ENCODE measurements at places on chromosomes 2 and 18.

DNA sequence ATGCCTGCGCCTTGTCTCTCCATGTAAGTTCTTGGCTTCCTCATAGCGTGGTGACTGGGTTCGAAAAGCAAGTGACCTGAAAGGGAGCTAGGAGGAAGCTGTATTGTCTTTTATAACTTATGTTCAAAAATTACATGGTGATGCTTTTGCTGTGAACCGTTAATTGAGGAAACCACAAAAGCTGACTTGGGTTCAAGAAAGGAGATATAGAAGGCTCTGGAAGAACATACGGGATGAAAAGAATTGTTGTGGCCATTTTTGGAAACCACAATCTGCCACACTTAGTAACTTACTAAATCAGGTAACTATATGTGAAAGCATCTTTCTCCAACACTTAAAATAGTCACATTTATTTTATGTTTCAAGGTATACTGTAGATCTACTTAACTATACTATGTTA, 177.0 kb upstream of the RBMS1 start:
- peaks cover 4% of the 10 kb centered on the region for H3K4me1 ChIP-seq
- no peaks in the 10 kb centered on the region for H3K36me3 ChIP-seq
- H3K4me3 ChIP-seq = no peak overlapping the region
- no peak overlapping the region for H3K27ac ChIP-seq

GRCh38 chr2:64698668-64699444, 45.1 kb upstream of the SERTAD2 start:
- H3K4me3 ChIP-seq = no peak overlapping the region
- DNase-seq = no peak
- no peaks in the 10 kb centered on the region for H3K4me1 ChIP-seq
- H3K27ac ChIP-seq = no peak overlapping the region
- H3K27me3 ChIP-seq = no peaks in the 10 kb centered on the region
- no peaks in the 10 kb centered on the region for H3K36me3 ChIP-seq

DNA sequence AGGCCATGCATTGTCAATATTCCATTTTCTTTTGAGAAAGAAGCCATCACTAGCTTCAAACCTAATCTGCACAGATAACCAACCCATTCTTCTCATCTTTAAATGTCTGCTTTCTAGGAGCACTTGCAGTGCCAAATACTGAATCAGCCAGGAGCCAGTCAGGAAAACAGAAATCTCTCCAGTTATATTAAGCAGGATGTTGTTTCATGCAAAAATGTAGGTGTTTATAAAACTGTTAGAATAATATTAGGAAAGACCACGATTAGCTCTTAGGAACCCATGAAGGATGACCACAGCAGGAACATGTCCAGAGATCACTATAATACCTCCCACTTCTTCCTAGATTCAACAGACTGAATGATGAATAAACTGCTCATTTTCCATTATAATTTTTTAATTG, 86.0 kb downstream of the TTC32 start:
- no peak overlapping the region for H3K4me3 ChIP-seq
- H3K4me1 ChIP-seq = no peaks in the 10 kb centered on the region
- DNase-seq = no peak
- no peaks in the 10 kb centered on the region for H3K36me3 ChIP-seq
- H3K27me3 ChIP-seq = no peaks in the 10 kb centered on the region

DNA sequence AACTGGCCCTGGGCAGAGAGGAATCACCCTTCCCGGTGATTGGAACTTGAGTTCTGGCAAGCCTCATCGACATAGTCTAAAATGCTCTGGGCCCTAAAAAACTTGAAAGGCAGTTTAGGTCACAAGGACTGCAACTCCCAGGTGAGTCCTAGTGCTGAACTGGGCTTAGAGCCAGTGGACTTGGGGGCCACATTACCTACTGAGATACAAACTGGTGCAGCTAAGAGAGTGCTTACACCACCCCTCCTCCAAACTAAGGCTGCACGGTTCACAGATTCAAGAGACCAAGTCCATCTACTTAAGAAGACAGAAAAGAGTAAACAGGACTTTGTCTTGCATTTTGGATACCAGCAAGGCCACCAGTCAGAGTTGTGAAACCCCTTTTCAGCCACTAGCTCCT, 25.3 kb downstream of the ZNF519 start:
- no peak overlapping the region for H3K4me3 ChIP-seq
- H3K27me3 ChIP-seq = no peaks in the 10 kb centered on the region
- DNase-seq = no peak
- peaks cover 15% of the 10 kb centered on the region for H3K36me3 ChIP-seq
- H3K4me1 ChIP-seq = no peaks in the 10 kb centered on the region
- H3K27ac ChIP-seq = no peak overlapping the region

DNA sequence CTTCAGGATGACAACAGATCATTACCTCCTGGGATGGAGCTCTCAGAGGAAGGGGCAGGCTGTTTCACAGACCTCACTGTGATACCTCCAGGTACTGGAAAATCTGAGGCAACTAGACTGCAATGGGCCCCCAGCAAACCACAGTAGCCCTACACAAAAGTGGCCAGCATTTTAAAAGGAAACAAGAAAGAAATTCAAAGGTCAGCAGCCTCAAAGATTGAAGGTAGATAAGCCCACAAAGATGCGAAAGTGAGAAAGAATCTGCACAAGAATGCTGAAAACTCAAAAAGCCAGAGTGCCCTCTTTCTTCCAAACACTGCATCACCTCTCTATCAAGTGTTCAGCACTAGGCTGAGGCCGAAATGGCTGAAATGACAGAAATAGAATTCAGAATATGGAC, 499.5 kb upstream of the CHAC2 start:
- no peaks in the 10 kb centered on the region for H3K36me3 ChIP-seq
- H3K27me3 ChIP-seq = no peaks in the 10 kb centered on the region
- H3K27ac ChIP-seq = no peak overlapping the region
- no peak overlapping the region for H3K4me3 ChIP-seq
- peak; percentile 42 for DNase-seq
- no peaks in the 10 kb centered on the region for H3K4me1 ChIP-seq

GRCh38 chr2:134301099-134301927, 47.4 kb downstream of the MGAT5 start:
- H3K36me3 ChIP-seq = no peaks in the 10 kb centered on the region
- no peak for DNase-seq
- H3K4me3 ChIP-seq = no peak overlapping the region
- no peak overlapping the region for H3K27ac ChIP-seq

- no peak for DNase-seq
- peaks cover 5% of the 10 kb centered on the region for H3K4me1 ChIP-seq
- H3K4me3 ChIP-seq = no peak overlapping the region
Measured at GRCh38 chr18:75823471-75823870, 396.0 kb upstream of the SMIM21 start.

GRCh38 chr2:24543252-24543651, 52.2 kb downstream of the NCOA1 start:
- H3K4me3 ChIP-seq = no peak overlapping the region
- peak; percentile 70 for DNase-seq
- H3K27ac ChIP-seq = no peak overlapping the region
- no peaks in the 10 kb centered on the region for H3K27me3 ChIP-seq
- H3K4me1 ChIP-seq = no peaks in the 10 kb centered on the region
- 0 out of 2 replicates have a peak, but pooled peaks cover 4% of the 10 kb centered on the region for H3K36me3 ChIP-seq

DNA sequence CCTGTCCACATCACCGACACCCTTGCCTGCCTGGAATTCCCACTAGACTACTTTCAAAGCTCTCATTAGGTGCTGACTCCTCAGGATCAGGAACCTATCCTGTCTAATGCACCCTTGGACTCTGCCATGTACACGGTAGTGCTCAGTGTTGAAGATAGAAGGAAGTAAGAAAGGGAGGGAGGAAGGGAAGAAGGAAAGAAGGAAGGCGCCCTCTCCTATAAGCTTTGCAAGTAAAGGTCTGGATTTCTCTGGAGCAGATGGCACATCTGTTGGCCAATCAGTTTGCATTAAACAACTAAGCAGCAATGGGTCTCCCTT, 45.3 kb downstream of the SCTR start:
- H3K4me3 ChIP-seq = no peak overlapping the region
- no peak overlapping the region for H3K27ac ChIP-seq
- no peaks in the 10 kb centered on the region for H3K36me3 ChIP-seq
